Gastrocnemius medialis (tissue), 4 donors: ENCODE measurements at places on chromosomes 13 and 19.

- no peak for DNase-seq
These were observed 87.6 kb downstream of the CYSLTR2 start for GRCh38 chr13:48741377-48741776.

GRCh38 chr13:65368832-65369231, 1861.3 kb downstream of the PCDH9 start:
- DNase-seq = no peak

DNA sequence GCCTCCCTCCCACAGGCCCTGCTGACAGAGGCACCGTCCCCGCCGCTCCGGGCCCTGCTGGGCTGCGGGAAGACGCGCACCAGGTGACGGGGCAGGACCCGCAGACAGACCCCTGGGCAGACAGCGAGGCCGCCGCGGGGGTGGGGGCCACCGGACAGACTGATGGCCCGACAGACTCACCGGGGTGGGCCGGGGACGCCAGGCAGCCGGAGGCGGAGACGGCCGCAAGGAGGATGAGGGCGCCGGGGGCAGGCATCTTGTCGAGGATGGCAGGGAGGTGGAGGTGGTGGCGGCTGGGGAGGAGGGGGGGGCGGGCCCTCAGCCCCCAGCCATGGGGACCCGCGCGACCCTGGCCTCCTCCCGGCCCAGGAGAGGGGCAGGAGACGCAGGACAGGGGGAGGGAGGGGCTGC, 309 bp downstream of the LMTK3 start:
- DNase-seq = no peak

DNA sequence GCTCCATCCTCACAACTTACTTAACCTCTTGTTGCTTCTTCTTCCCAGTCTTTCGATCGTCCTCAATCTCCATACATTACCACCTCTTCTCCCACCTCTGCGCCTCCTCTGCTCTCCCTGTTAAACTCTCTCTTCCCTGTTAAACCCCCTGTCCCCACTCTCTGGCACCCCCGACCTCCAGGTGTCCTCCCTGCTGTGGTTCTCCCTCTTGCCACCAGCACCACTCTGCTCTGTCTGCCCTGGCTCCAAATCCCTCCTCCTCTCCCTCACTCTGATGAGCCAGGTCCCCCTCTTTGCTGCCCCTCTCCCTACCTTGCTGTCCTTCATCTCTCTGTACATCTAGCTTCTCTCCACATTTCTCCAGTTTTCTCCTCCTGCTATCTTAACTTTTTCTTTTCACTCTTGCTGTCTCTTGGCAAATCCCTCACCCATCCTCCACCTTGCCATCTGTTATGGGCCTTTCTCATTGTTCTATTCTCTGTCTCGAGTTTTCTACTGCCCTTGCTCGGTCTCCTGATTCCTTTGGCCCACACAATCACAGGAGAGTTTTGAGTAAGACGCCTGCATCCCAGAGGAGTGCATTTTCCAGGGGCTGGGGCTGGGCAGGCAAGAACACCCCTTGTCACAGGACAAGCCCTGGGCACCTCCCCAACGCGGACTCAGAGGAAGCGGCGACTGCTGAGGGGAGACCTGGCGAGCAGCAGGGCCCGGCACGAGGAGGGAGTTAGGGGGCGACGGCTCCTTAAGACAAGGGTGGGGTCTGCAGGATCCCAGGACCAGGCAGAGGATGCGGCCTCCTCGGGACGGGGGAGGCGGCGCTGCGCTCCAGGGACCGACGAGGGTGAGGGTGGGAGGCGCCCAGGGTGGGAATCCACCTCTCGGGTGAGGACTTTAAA, 21.4 kb upstream of the ERVV-1 start:
- no peak for DNase-seq

DNA sequence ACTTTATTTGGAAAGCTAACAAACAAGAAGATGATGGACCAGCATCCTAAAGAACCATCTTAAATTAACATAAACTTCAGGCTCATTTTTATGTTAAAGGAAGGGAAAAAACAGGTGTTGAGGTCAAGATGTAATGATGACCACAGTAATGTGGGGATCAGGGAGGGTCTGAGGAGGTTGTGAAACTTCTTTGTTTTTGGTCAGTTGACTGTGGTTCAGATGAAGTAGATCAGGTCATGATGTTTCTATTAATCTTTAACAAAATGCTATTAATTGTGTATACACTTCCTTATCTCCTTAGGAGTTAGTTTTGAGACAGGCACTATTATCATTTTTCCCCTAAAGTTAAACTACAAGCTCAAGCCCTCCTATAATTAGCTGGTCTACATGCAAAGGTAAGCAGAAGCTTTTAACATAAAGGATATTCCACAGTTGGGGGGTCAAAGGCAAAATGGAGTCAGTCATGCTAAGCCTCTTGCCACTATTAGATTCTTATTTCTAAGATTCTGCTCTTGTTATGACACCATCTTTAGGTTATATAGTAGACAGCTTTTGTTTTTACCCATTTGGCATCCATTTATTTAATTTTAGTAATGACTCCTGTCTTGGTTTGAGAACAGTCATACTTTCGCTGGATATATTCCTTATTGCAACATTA, 800.1 kb upstream of the PCDH9 start:
- no peak for DNase-seq

- DNase-seq = no peak
These were observed 7.2 kb downstream of the GADD45B start for GRCh38 chr19:2483084-2483483.

DNA sequence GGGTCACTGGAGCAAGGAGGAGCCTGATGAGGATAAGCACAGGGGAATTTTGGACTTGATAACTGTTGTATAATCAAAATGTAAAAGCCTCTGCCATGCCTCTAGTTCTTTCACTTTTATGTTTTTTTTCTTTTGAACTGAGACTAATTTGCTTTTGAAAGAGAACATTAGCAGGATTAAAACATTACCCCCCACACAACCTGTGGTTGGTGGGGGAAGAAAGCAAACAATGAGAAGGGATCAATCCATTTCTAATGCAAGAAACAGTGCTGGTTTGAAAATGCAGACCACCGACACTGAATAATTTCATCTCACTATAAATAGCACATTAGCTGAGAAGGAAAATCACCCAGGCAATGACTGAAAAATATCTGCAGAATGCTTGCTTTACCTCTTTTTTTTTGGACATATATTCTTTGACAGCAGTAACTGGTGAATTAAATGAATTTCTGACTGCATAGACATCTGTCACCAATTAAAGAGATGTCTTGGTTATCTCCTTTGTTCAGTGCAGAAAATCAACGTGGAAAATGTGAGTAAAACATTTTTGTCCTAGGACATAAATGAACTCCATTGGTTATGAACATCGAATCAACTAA, 48.6 kb upstream of the TRPC4 start:
- DNase-seq = no peak

- DNase-seq = peak; percentile 53
These were observed 50.4 kb downstream of the MYO9B start for GRCh38 chr19:17125728-17126677.

- no peak for DNase-seq
These were observed 8.4 kb downstream of the KANK3 start for GRCh38 chr19:8334458-8335342.

GRCh38 chr13:41345914-41346589, 35.0 kb downstream of the NAA16 start:
- no peak for DNase-seq

GRCh38 chr19:35209646-35210045, 18.9 kb downstream of the FAM187B start:
- DNase-seq = no peak

DNA sequence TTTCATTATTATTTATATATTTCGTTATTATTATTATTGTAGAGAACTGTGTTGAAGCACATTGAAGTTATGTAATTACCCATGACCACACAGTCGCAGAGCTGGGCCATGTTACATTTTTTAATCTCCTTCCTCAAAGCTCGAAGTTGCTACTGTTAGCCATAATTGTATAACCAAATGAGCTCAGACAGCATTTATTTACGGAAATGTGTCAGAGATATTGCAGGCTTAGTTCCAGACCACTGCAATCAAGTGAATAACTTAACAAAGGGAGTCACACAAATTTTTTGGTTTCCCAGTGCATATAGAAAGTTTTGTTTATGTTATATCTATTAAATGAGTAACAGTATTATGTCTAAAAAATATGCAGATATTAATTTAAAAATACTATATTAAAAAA, 147.1 kb upstream of the SLITRK1 start:
- DNase-seq = no peak

GRCh38 chr13:66409542-66409941, 820.6 kb downstream of the PCDH9 start:
- DNase-seq = no peak

GRCh38 chr13:29817604-29818378, 32.6 kb downstream of the UBL3 start:
- no peak for DNase-seq

DNA sequence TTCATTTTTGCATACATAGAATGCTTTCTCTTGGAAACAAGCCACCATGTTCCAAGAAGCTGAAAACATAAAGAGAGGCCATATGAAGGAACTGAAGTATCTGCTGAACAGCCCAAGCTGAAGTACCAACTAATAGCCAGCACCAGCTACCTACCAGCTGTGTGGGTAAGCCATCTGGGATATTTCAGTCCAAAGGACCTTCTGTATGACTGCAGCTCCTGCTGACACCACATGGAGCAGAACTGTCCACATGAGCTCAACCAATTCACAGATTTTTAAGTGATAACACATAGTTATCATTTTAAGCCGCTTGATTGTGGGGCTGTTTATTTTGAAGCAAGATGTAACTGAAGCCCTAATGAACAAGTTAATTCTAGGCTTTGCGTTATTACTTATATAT, 621.1 kb upstream of the KLHL1 start:
- no peak for DNase-seq

GRCh38 chr13:22175241-22175640, 504.4 kb downstream of the FGF9 start:
- DNase-seq = no peak

- DNase-seq = no peak
These were observed 112.9 kb upstream of the MBNL2 start for GRCh38 chr13:97109256-97109655.

- DNase-seq = no peak
These were observed 131.5 kb upstream of the GJB6 start for GRCh38 chr13:20363603-20364002.

GRCh38 chr13:101415358-101416174, 742 bp downstream of the NALCN start:
- DNase-seq = no peak

GRCh38 chr19:35963514-35963913, 27.3 kb downstream of the LRFN3 start:
- DNase-seq = no peak

- DNase-seq = no peak
These were observed 380.1 kb downstream of the EFNB2 start for GRCh38 chr13:106155411-106155810.

GRCh38 chr13:25616674-25617073, 244.9 kb downstream of the ATP8A2 start:
- DNase-seq = no peak

- peak; percentile 59 for DNase-seq
These were observed 77.6 kb downstream of the KDM4B start for GRCh38 chr19:5046339-5047039.

DNA sequence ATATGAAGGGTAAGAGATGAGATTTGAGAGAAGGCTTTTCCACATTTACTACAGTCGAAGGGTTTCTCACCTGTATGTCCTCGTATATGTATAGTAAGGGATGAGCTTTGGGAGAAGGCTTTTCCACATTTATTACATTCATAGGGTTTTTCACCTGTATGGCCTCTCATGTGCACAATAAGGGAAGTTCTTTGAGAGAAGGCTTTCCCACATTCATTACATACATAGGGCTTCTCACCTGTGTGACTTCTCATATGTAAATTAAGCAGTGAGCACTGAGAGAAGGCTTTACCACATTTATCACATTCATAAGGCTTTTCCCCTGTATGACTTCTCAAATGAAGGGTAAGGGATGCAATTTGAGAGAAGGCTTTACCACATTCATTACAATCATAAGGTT, 41.8 kb downstream of the ZNF527 start:
- DNase-seq = no peak

GRCh38 chr19:33785795-33786194, 10.9 kb upstream of the KCTD15 start:
- no peak for DNase-seq

GRCh38 chr13:113996912-113997745, 23.3 kb upstream of the C13orf46 start:
- DNase-seq = no peak

- peak; percentile 64 for DNase-seq
These were observed 4.9 kb upstream of the ZFP36 start for GRCh38 chr19:39401549-39402345.

GRCh38 chr19:37928527-37929286, 21.7 kb downstream of the SIPA1L3 start:
- no peak for DNase-seq

DNA sequence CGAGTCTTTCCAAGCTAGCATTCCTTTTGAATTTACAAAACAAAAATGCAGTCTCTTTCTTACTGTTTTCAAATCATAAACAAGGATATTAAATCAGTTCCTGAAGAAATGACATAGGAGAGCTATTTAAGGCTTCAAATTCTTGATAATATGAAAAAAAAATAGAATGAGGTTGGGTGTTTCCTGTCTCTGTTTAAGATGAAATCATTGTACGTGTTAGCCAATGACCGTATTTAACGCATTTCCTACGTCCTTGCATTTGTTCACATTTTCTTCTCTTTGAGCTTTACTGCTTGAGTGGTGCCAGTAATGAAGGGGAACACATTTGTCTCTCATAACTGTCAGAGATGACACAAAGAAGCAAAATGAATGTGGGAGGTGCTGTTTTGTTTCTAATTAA, 821.3 kb downstream of the DIAPH3 start:
- DNase-seq = no peak

DNA sequence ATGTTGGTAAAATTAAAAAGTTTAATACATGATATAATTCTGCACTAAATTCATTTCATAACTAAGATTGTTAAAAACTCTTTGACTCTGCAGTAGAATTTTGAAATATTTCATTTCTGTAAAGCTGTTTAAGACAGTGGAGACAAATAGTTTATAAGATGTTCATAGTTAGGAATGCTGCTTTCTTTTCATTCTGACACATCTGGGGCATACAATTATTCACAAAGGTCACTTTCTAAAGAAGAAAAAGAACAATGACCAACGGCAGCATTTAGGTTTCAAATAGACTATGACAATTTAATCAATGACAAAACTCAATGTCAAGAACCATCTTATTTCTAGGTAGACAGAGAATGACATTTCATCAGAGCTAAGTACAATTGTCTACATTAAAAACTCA, 1422.1 kb downstream of the PCDH9 start:
- DNase-seq = no peak

GRCh38 chr13:70162141-70162540, 53.9 kb upstream of the KLHL1 start:
- no peak for DNase-seq

GRCh38 chr13:25249001-25249543, 38.2 kb downstream of the MTMR6 start:
- DNase-seq = no peak

- no peak for DNase-seq
These were observed 195.2 kb downstream of the EFNB2 start for GRCh38 chr13:106340249-106340648.

GRCh38 chr19:2113439-2114211, 16.9 kb downstream of the IZUMO4 start:
- no peak for DNase-seq

DNA sequence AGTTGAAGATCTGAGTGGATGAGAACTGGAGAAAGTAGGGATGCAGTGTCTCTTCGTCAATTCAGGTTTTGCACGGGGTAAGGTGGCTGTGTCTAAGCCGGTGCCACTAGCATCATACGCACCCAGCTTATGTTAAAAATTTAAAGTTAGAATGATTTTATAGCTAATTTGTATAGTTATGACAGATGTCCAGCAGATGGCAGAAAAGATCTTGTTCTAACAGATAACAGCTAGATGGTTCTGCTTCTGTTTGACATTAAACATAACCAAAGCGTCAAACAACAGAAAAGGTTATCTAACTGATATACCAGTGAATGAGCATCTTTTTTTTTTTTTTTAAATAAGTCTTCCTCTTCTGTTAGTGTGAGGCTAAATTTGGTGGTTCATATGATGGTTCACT, 18.8 kb upstream of the EDDM13 start:
- no peak for DNase-seq
